ENCODE measurements at places on chromosomes 4 and X.

GRCh38 chr4:43765514-43765913 is 683.1 kb downstream of the KCTD8 start:
- no peak for DNase-seq

GRCh38 chr4:107449611-107450369 is 270.2 kb downstream of the PAPSS1 start:
- DNase-seq = no peak

DNA sequence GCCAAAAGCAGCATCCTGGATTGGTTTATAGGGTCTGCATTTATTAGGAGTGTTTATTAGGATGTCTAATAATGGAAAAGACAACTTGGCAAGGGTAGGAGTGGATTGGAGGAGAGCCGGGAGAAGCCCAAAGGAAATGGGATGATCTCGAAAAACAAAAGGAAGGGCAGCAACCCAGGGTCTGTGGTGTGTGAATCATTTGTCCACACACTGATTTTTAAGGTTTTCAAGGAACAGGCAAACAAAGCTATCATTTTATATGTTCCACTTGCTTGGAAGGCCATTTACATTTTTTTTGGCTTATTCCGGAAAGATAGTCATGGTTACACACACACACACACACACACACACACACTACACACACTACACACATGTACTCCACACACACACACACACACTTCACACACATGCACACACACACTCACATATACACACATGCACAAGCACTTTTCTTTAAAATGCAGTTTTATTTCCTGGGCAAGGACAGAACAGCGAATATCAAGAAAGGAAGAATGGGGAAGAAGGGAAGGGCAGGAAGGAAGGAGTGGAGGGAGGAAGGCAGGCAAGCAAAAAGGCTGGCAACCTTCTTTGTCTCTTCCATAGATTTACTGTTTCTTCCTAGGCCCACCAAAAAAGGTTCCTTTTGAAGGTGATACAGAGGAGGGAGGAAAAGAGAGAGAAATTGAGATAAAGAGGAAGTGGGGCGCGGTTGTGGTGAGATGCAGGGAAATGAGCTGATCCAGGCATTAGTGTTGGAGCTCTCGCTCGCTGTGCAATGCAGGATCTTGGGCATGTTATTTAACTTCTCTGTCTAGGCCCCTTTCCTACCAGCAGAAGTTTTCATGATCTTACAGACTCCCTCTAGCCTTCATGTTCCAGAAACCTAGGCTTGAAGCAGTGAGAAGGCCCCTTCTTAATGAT is 88.6 kb upstream of the MAML3 start:
- no peak for DNase-seq

DNA sequence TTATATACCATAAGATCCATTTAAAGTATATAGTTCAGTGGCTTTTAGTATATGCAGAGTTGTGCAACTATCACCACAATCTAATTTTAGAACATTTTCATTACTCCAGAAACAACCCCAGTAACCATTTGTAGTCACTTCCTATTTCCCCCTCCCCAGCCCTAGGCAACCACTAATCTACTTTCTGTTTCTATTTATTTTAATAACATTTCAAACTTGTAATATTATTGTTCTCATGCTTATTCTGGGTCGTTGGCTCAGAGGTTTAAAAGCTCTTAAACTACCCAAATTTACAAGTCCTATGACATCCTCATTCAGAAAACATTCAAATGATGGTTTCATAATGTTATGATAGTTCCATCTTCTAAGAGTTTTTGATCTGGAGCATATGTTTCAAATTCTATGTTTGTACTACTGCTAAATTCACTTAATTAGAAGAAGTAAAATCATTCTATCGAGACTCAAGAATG is 18.4 kb downstream of the XIAP start:
- DNase-seq = peak; percentile 10

GRCh38 chr4:38145741-38146140 is 185.5 kb downstream of the PTTG2 start:
- peak; percentile 73 for DNase-seq

DNA sequence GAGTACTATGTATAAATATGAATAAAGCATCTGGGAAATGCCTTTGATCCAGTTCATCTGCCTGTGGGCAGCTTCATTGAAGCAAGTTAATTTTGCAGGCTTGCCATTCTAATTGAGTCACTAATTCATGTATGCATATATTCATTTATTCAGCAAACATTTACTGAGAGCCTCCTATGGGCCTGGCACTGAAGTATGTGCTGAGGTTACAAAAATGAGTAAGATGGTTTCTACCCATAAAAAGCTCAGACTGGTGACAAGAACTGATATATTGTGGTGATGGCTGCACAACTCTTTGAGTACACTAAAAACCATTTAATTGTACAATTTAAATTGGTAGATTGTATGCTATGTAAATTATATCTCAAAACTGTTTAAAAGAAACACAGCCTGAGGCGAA is 1.1 kb upstream of the MRPL1 start:
- no peak for DNase-seq

DNA sequence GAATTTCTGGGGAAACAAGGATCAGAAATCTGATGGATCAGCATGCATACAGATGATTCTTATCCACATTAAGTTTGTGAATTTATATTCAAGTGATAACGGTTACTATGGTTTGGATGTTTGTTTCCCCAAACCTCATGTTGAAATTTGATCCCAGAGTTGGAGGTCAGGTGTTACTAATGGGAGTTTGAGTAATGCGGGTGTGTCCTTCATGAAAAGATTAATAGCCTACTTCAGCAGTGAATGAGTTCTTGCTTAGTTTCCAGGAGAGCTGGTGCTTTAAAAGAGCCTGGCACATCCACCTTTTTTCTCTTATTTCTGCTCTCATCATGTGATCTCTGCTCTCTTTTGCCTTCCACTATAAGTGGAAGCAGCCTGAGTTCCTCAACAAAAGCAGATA is 712.4 kb downstream of the IL1RAPL1 start:
- no peak for DNase-seq

GRCh38 chr4:142752202-142752786 is 93.8 kb downstream of the INPP4B start:
- no peak for DNase-seq

- no peak for DNase-seq
Observed at GRCh38 chr4:87057835-87058355, 123.1 kb downstream of the AFF1 start.

- DNase-seq = no peak
Observed at GRCh38 chr4:153087671-153088194, 116.5 kb upstream of the TRIM2 start.
